CD4-positive, alpha-beta T cell treated with Interleukin-17A for 1 hour (primary cell): ENCODE measurements at places on chromosomes 7 and 10.

- no peak for DNase-seq
Observed at GRCh38 chr7:142120524-142120923, 9.0 kb downstream of the MGAM2 start.

DNA sequence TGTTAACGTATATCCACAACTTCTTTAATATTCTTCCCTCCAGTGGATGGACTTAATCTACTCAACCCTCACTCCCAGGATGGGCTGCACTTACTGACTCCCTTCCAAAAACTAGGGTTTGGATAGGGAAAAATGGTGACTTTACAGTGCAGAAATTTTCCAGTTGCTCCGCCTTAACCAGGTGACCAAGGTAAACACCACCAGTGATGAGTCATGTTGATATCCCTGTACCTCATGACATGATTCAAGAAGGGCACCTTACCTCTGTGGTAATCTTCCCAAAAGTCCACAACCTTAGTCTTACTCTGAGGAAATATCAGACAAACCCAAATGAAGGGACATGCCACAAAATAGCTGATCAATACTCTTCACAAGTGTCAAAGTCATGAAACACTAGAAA is 3.5 kb upstream of the GSTK1 start:
- DNase-seq, result no peak

- no peak for DNase-seq
Observed at GRCh38 chr7:106643216-106644000, 17.6 kb downstream of the CCDC71L start.

DNA sequence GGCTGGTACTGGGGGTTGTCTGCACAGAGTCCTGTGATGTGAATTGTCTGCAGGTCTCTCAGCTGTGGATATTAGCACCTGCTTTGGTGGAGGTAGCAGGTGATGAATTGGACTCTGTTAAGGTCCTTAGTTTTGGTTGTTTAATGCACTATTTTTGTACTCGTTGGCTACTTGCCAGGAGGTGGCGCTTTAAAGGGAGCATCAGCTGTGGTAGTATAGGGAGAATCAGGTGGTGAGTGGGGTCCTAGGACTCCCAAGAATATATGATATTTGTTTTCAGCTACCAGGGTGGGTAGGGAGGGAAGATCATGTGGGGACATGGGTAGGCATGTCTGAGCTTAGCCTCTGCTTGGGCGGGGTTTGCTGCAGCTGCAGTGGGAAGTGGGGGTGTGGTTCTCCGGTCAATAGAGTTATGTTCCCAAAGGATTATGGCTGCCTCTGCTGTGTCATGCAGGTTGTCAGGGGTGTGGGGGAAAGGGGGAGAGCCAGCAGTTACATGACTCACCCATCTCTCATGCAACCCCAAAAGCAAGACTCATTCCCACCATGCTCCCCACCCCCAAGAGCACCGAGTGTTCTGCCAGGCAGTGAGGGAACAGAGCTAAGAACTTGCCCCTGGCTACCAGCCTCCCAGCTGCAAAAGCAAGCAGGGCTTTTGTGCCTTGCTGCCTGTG is 53.7 kb upstream of the ZNF273 start:
- no peak for DNase-seq

DNA sequence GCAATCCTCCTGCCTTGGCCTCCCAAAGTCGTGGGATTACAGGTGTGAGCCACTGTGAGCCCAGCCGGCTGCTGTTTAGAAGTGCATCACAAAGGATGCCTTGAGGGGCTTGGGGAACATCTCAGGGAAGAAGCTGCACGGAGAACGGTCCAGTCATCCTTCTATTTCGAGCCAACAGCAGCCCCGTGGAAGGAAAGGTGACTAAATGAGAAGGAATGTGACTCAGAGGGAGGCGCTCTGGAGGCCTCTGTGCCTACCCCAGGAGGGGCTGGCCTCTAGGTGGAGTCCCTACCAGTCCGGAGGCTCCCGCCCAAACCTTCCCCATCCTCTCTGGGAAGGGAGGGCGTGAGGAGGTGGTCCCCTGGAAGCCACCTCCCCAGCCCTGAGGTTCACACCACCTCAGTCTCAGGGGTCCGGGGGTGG is 76.2 kb downstream of the CTBP2 start:
- no peak for DNase-seq
